ENCODE measurements at places on chromosomes 2 and 18.
A peak's percentile ranks its signal among the peaks of the same experiment; 100 is the strongest.

- no peak for DNase-seq
Observed at GRCh38 chr18:54020156-54020745, 204.2 kb downstream of the MBD2 start.

DNA sequence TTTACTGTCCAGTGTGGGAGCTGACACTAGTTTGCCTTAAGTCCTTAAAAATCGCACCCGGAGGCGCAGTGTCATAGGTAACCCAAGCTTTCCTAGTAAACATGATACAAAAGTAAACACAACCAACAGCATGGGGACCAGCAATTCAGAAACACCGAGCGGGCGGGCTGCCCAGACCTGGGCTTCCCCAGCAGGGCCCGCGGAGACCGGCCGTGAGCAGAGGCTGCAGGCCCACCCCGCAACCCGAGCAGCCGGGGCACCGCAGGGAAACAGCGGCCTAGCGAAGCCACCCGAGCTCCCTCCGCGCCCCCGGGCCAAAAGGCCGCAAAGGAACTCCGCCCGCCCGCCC is 296 bp downstream of the TTC21B start:
- no peak for DNase-seq

DNA sequence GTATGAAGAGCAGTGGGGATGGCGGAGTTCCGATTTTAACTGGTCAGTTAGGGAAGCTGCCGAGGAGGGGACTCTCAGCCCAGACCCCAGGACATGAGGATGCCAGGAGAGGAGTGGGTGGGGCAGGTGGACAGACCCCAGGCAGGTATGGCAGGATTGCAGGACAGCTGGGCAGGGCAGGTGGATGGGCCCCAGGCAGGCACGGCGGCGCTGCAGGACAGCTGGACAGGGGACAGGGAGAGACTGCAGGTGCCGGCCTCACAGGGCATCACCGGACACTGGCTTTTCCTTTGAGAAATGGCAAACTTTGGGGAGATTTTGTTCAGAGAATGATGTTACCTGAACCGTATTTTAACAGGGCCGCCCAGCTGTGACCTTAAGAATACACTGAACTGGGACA is 127.7 kb downstream of the SNTG2 start:
- no peak for DNase-seq

GRCh38 chr2:161104054-161104553 is 56.1 kb upstream of the TANK start:
- peak; percentile 22 for DNase-seq

- DNase-seq = peak; percentile 98
Observed at GRCh38 chr2:109324861-109325260, 195.9 kb downstream of the SH3RF3 start.
